ENCODE measurements at places on chromosomes 7 and 10. TPM values are rescaled to one million over a fixed set of nuclear protein-coding genes. Genes with fewer than 3 reads are reported as not detected.

DNA sequence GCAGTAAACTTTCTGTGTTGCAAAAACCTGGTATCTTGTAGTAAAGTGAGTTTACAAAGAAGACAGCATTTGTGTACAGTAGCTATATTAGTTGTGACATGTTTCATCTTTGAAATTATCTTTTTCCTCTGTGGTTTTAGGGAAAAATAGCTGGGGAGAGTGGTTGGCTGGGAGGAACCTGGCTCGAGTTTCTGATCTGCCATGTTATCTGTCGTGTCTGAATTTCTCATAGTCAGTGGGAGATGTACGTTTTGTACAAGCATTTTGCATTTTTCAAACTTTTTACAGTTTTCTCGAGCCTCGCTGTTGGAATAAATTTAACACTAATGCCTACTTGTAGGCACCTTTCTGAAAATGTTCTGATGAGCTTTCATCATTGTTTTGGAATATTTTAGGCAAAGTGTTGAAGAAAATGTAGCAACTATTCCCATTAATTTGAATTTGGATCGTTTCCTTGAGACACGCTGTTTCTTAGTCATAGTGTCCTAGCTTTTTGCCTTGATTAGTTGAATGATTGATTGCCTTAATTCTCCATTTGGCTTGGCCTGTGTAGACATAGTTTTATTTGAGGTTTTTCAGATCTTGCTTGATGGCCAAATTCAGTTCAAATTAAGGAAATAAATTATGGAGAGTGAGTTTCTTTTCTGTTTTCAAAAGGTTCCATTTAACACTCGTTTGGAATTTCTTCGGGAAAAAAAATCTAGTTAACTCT lies 65.1 kb downstream of the CAMK1D start:
- DNase-seq: no peak

VWDE gene
- 0.51 TPM for total RNA-seq

NRCAM gene
- 2.5 TPM for total RNA-seq

DNA sequence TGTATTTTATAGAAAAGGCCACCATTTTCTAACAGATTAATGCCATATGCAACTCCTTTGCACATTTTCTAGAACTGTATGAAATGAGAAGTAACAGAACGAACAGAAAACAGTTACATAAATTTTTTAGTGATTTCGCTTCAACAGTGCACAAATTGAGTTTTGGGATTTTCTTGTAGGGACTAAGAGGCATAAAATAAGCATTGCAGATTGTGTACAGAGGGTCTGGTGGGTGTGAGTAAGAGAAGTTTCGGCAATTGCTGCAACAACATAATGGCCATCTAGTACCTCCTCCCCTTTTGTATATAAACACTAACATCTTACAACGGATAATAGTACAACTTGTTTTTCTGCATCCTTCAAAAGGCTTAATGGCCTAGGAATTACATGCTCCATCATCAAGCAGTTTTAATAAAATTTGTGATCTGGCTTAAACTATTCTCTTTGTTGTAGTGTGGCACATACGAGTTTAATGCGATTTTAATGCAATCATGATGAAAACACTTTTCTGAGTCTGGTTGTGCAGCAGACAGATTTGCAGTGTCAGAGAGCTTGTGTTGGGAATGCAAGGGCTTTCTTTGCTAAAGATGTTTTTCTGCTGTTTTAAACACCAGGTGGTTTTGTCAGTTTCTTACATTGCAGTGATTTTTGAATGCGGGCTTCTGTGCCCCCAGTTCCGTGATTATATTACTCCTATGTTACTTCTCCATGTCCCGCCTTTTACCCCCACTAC lies 2.9 kb downstream of the GLCCI1 start:
- DNase-seq: no peak

SPDYE17 gene
- not detected for total RNA-seq

OR2A5 gene
- total RNA-seq: not detected

GRCh38 chr10:27345455-27345920 lies 104.9 kb upstream of the ACBD5 start:
- DNase-seq: no peak

SLC29A3 gene
- total RNA-seq: 1.7 TPM

SLC18A3 gene
- total RNA-seq: not detected

GRCh38 chr10:78224602-78225001 lies 190.9 kb downstream of the RPS24 start:
- DNase-seq: no peak

DNA sequence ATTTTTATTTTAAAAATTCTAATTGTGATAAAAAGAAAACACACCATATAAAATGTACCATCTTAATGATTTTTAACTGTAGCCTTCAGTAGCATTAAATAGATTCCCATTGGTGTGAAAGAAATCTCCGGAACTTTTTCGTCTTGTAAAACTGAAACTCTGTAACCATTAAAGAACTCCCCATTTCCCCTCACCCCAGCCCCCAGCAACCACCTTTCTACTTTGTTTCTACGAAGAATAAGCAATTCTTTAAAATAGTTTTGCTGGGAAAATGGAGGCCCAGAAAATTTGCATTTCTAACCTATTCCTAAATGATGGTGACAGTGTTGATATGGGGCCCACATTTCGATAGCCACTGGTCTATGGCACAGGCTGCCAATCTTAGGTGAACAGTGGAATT lies 305.4 kb upstream of the PFKP start:
- DNase-seq: no peak

DNA sequence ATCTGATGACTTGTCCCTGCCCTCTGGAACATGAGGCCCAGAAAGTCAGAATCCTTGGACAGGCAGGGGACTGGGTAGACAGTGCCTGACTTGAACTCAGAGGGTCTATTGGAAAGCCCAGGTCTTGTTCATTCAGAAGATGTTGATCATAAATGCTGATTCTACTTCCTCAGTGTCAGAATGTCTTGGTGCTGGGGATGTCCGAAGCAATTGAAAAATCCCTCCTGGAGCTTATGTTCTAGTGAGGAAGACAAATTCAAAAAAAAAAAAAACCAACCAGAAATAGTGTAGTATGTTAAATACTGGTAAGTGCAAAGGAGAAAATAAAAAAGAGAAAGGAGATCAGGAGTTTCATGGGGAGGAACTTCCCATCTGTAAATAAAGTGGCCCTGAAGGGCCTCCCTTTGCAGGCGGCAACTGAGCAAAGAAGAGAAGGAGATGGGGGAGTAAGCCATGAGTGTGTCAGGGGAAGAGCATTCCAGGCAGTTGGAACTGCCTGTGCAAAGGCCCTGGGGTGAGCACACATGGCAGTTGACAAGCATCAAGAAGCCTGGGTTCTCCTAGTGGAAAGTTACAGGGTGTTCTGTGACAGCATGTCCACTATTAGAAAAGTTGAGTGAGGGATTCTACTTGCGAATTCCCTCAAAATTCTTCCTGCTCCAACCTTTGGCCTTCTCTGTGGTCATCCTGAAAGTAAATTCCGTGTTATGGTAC lies 30.7 kb downstream of the TSPAN15 start:
- DNase-seq: no peak

DNA sequence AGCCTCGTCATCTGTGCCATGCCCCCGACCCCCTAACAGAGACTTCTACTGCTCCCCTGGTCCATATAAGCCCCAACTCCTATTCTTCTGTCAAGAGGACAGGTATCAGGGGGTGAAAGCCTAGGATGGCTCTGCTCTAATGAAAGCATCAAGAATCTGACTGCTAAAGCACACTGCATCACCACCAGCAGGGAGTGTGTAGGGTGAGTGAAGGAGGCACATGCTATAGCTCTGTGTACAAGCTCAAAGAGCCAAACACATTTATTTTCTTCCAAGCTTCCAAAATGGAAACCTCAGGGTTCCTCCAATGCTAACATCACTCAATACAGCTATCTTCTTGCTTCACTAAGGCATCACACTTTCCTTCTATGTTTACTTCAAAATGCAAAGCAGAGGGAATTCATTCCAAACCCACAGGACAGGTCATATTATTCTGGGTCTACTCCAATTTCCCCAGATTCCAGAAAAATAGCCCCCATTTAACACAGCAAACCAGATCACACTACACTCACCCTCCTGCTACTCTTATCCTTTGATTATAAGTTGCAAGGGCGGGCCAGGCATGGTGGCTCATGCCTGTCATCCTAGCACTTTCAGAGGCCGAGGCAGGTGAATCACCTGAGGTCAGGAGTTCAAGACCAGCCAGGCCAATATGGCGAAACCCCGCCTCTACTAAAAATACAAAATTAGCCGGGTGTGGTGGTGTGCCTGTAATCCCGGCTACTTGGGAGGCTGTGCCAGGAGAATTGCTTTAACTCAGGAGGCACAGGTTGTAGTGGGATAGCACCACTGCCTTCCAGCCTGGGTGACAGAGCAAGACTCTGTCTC lies 36.6 kb downstream of the RHEB start:
- no peak for DNase-seq

DNA sequence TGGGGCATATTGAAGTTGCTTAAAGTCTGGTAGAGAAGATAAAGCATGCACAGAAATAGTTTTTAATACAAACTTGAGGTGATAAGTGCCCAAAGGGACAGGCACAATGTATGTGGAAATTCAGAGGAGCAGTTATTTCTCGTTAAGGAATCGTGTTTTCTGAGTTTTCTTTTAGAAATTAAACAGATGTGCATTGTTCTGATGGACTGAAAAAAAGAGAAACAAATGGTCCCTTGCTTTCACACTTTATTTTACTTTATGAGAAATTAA lies 45.6 kb downstream of the CNNM2 start:
- no peak for DNase-seq

FBXL13 gene
- total RNA-seq: 0.89 TPM

Data from suprapubic skin (tissue), 4 donors.